ENCODE measurements at places on chromosomes 2 and 18.

DNA sequence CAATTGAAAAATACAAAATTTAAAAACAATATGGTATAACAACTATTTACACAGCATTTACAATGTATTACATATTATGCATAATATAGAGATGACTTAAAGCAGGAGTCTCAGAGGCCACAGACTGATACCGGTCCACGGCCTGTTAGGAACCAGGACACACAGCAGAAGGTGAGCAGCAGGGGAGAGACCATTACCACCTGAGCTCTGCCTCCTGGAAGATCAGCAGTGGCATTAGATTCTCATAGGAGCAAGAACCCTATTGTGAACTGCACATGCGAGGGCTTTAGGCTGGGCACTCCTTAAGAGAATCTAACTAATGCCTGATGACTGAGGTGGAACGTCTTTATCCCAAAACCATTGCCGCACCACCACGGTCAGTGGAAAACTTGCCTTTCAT is 58.0 kb downstream of the SMAD2 start:
- no peak for DNase-seq

DNA sequence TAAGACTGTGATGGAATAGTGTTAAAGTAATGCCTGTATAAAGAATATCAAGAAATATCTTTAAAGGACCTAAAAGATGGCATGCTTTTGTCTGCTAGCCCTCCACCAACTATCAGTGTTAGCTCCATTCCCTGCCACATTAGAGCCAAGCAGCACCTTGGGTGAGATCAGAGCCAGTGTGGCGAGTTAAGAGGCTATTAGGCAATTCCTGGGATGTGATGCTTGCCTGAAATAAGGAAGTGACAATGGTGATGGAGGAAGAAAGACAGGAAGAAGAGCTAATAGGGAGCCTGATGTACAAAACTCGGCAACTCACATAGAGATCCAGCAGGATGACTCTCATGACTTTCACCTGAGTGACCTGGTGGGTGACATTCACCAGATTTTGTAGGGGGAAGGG is 143.5 kb downstream of the ZEB2 start:
- no peak for DNase-seq

- DNase-seq: no peak
Measured at GRCh38 chr2:161552015-161552414, 72.2 kb upstream of the SLC4A10 start.

DNA sequence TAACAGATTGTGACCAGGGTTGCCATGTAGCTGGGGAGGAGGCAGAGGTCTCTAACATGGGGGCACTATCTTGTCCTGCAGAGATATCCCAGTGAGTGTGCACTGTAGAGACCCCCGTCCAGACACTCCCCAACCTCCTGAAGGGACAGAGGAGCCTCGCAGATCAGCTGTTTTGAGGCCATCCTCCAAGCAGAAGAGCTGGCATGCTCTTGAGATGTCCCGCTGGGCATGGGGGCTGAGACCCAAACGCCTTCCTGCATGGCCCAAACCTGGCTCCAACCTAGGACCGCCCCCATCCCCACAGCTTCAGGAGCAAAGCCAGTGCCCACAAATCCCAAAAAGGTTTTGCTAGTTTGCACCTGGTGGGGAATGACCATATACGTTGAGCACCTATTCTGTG is 2.7 kb upstream of the SLC66A3 start:
- no peak for DNase-seq

DNA sequence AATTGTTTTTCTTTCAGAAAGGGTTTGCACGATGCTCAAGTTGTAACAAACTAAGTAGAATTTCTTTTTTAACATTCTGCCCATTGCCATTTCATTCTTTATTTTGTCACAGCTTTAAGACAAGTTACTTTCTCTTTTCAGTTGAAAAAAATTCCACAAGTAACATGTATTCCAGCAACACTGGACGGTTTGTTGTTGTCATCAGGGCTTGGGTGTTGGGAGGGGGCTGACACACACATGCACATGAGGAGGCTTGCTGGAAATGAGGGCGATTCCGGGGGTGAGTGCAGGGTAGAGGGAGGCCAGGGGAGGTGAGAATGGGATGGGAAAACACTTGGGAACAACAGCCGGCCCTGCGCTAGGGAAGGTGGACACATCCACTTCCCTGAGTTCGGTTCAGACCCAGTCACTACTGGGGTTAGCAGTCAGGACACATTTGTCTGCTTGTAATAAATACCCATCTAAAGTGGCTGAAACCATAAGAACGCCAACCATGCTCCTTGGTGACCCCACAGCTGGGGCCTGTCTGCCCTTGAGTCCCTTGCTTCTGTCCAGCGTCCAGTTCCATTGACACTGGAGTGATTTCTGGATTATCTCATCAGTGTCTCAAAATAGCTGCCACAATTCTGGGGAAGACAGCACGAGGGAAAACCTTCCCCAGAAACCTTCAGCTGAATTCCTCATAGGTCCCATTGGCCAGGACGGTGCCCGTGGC is 141.8 kb upstream of the BCL2L11 start:
- no peak for DNase-seq

GRCh38 chr18:55510809-55511208 is 77.2 kb downstream of the TCF4 start:
- DNase-seq: peak; percentile 68

- DNase-seq: no peak
Measured at GRCh38 chr2:11417946-11418585, 47.9 kb downstream of the E2F6 start.

DNA sequence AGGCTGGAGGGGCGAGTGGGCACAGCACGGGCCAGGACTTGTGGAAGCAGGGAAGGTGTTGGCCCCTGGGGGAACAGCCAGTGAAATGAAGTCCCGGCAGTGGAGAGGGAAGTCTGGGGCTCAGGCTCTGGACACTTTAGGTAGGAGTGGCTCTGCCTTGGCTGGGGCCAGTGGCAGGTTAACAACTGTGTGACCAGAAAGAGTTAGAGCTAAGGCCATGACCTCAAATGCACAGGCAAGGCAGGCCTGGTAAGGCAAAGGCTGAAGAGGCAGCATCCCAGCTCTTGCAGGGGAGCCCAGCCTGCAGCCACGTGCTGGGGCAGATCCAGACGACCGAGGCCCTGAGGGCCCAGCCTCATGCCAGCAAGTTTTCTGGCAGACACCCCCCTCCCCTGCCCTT is 21.5 kb downstream of the PCARE start:
- no peak for DNase-seq

DNA sequence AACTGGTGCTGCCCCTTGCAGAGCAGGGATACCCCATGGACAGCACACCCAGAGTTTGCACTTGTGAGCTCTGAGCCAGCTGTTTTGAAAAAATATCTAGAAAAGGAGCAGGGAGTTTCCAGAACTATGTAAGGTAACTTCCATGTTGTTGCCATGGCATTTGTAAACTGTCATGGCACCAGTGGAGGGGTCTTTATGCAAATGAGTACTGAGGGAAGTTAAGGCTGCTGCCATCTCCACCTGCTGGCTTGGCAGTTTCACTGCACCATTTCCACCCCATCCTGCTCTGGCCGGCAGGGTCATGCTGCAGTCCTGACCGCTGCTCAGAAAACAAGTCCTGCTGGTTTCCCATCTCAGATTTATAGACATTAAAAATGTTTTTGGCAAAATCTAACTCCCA is 52.3 kb upstream of the SNTG2 start:
- DNase-seq: no peak

DNA sequence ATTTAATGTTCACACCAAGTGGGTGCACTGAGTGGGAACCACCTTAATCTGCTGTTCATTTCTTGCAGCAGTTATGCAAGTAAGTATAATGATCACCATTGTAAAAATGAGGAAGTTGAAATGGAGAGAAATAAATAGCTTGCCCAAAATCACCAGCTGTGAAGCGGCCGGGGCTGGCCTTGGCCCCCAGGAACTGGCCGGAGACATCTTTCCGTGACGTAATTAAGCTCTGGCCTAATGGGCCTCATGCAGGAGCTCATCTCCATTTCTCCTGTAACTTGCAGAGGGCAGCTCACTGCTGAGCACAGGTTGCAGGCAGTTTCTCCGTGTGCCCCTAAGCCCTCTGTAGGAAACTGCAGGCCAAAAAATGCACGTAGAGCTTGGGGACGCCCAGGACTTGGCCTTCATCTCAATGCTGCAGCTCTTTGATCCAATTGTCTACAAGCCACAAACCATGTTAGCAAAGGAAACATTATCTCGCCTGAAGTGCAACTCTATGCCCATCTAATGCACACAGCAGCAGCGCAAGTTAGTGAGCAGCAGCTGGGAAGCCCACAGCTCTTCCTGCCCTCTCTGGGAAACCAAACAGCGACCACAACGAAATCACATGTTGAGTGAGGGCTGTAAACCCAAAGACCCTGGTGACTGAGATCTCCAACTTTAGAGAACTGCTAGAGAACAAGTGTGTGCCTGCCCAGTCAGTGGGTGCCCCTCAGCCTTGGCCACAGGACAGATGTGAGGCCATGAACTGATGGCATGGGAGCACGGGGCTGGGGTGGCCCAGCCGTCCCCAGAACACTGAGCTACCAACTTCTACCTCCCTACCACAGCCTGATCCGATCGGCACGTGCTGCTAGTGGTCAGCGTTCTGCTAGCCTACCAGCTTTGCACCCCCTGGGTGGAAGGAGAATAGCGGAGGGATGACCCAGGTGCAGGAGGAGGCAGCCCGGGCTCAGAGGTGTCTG is 28.8 kb downstream of the APCDD1 start:
- no peak for DNase-seq

GRCh38 chr2:203394519-203395227 is 66.5 kb downstream of the ABI2 start:
- no peak for DNase-seq

- DNase-seq: no peak
Measured at GRCh38 chr2:10478916-10479315, 30.8 kb upstream of the ODC1 start.

- DNase-seq: no peak
Measured at GRCh38 chr2:230010501-230010900, 58.2 kb downstream of the SLC16A14 start.

GRCh38 chr2:236538242-236538641 is 31.4 kb upstream of the ACKR3 start:
- no peak for DNase-seq

DNA sequence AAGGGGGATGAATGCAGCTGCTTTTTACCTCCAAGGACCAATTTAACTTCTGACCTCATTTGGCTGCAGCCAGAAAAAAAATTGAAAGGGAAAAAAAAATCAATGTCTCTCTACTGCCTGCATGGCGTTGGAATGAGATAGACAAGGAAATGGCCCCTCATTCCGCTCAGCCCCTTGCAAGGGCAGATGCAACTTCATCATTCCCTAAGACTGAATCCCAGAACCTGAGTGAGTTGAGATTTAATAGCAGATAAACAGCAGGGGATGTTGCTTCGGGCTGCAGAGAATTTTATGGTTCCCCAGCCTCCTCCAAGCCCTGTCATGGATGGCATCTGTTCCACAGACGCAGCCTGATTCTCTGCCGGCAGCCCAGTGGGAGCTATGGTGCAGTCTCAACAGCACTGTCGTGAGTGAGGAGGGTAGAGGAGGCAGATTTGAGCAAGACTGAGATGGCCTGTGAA is 49.0 kb downstream of the CAPN13 start:
- no peak for DNase-seq

DNA sequence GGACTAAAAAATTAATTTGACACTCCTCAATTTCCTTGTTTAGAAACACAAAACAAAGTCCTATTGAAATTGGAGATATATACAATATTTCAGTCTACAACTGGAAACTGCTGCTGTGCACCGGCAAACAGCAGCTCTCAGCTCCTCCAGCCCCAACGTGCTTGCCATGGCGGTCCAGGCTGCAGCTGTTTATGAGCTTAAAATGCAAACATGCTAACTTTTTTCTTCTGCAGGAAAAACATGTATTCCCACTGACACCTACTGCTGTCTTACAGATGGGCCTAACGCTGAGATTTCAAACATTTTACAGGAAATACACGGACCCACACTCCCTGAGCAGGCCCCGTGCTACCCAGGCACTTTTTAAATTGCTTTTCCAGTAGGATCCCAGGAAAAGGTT is 195.5 kb downstream of the BCL11A start:
- DNase-seq: no peak

DNA sequence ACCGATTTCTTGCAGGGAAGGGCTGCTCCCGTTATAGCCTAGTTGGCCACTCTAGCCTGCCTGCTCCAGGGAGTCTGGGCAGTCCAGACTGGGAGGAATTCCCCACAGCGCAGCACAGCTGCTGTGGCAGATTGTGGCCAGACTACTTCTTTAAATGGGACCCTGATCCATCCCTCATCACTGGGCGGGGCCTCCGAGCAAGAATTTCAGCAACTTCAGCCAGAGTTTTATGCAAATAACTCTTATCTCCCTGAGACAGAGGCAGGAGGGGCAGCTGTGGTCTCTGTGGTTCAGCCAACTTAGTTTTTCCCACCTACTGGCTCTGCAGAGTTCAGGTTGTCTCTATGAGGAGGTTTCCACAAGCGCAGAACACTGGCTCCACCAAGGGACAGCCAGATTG is 1583.2 kb downstream of the SUCLG1 start:
- no peak for DNase-seq

- no peak for DNase-seq
Measured at GRCh38 chr2:64104933-64105332, 39.3 kb downstream of the PELI1 start.

DNA sequence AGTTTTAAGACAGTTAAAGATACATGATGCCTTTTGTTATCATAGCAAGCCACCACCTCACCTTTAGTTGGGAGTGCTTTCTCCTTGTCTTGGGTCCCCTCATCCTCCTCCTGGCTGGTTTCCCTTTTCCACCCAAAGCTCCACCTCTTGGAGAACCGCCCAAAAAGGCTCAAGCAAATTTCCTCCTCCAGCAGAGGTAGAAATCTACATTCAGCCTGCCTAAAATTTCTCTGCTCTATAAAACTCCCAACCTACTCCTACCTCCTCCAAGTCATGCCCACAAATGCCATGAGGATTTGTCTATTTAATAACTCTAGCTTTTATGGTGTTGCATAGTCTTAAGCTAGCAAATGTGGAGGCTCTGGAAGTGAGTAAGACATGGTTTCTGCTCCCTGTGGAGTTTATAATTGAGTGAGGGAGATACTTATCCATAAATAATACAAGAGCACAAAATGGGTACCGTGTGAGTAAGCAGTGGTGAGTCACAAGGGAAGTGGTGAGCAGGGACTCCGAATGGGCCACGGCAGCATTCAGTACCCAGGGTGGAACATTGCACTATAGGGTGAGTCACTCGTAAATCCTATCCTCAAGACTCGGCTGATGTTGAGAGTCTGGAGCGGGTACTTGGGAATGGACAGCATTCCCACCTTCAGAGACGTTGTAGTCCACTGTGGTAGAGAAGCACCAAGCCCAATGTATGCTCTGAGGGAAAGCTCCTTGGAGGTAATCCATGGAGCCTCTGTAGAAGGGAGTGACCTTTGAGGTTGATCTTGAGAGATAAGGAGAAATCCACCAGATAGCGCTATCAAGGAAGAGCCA is 146.3 kb downstream of the RTN4 start:
- DNase-seq: peak; percentile 99

All from AG09309 (cell line).